ENCODE measurements at places on chromosomes 4 and X. TPM values are rescaled to one million over a fixed set of nuclear protein-coding genes. Genes with fewer than 3 reads are reported as not detected.

CCDC149 gene
- 1.4 TPM for total RNA-seq

IL15 gene
- total RNA-seq: 8.3 TPM

TRIML2 gene
- 93.3 TPM for total RNA-seq

TRIM75 gene
- total RNA-seq: not detected

ADH1C gene
- total RNA-seq: not detected

HTRA3 gene
- total RNA-seq: 15.7 TPM

HPSE gene
- 0.92 TPM for total RNA-seq

TMSB15C gene
- 0.31 TPM for total RNA-seq

SCARB2 gene
- total RNA-seq: 56.8 TPM

EDA gene
- 0.76 TPM for total RNA-seq

GJB1 gene
- total RNA-seq: 0.08 TPM

MMRN1 gene
- total RNA-seq: not detected

SULT1B1 gene
- total RNA-seq: not detected

CLGN gene
- 5.2 TPM for total RNA-seq

KLHL4 gene
- total RNA-seq: 3.5 TPM
